ENCODE measurements at places on chromosomes 1 and 21.

GRCh38 chr1:113399062-113399583 is 8.8 kb downstream of the MAGI3 start:
- DNase-seq, result no peak

- no peak for DNase-seq
Measured at GRCh38 chr21:45248301-45248892, 39.3 kb downstream of the POFUT2 start.

GRCh38 chr1:167509587-167509986 is 8.7 kb downstream of the CD247 start:
- no peak for DNase-seq

DNA sequence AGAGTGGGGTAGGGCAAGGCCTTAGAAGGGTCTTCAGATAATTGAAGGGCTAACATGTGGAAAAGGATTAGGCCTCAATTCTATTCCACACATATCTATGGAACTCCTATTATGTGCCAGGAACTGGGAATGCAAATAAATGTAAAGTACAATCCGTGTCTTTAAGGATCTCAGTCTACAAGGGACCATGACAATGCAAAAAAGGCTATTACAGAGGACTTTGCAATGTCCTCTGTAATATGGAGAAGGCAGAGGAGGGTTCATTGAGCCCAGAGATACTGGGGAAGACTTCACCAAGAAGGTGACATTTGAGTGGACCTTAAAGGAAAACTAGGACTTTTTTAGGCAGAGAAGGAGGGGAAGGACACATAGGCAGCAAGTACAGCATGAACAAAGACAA is 4.5 kb upstream of the SCMH1 start:
- DNase-seq, result no peak

GRCh38 chr21:34228792-34229191 is 135.0 kb upstream of the KCNE2 start:
- no peak for DNase-seq

GRCh38 chr1:11653861-11654136 is 430 bp downstream of the FBXO2 start:
- DNase-seq, result no peak

Data from hepatic stellate cell (primary cell).